ENCODE measurements at places on chromosomes 11 and 22. TPM values are rescaled to one million over a fixed set of nuclear protein-coding genes. Genes with fewer than 3 reads are reported as not detected.

The RASSF7 gene
- total RNA-seq: 12.2 TPM

The NPAS4 gene
- 1.6 TPM for total RNA-seq

The TSPO gene
- 16.1 TPM for total RNA-seq

The TMPRSS13 gene
- total RNA-seq: 0.23 TPM

The OR6T1 gene
- total RNA-seq: not detected

The CD248 gene
- 1.6 TPM for total RNA-seq

Data from diencephalon (tissue), 1 donor.